ENCODE measurements at places on chromosomes 11 and 22.

GRCh38 chr11:34619062-34619516 lies 1.8 kb upstream of the EHF start:
- no peak for DNase-seq

DNA sequence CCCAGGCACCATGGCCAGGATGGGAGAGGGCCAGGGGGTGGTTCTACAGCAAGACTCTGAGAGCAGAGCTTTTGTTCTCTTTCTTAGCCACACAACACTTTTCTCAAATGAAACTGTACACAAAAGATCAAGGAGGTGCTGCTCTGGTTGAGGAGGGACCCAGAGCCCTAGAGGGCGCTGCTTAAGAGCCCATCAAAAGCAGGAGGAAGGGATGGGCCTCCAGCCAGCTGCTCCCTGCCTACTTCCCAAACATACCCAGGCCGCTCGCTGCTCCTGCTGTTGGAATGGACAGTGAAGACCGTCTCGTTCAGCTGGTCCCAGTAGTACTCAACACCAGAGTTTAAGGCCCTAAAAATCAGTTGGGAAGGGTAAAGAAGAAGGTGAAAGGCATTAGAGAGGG lies 18.4 kb upstream of the CHRM4 start:
- DNase-seq: no peak

DNA sequence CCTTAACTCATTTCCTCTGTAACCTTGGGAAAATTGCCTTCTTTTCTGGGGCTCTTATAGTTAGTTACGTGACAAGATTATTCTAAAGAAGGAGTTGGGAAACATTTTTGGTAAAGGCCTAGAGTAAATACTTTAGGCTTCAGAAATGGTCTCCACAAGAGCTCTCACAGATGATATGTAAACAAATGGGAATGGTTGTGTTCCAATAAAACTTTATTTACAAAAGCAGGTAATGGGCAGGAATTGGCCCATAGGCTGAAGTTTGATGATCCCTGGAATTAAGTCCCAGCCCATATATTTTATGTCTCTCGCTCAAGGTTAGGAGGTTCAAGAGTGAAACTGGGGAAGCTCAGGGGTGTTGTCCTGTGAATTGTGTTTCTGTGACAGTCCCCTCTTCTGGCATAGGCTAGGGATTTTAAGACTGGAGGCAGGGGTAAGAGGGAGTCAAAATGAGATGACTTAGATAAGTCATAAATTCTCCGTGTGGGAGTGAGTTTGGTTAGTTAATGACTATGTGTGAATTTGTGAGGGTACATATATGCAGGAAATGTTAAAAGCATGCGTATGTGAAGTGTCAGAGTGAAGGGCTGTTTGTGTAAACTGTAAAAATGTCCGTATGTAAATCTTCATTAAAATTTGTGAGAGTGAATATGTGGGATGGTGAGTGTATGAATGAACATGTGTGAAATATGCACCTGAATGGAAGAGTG lies 7.4 kb upstream of the OR52B4 start:
- no peak for DNase-seq

DNA sequence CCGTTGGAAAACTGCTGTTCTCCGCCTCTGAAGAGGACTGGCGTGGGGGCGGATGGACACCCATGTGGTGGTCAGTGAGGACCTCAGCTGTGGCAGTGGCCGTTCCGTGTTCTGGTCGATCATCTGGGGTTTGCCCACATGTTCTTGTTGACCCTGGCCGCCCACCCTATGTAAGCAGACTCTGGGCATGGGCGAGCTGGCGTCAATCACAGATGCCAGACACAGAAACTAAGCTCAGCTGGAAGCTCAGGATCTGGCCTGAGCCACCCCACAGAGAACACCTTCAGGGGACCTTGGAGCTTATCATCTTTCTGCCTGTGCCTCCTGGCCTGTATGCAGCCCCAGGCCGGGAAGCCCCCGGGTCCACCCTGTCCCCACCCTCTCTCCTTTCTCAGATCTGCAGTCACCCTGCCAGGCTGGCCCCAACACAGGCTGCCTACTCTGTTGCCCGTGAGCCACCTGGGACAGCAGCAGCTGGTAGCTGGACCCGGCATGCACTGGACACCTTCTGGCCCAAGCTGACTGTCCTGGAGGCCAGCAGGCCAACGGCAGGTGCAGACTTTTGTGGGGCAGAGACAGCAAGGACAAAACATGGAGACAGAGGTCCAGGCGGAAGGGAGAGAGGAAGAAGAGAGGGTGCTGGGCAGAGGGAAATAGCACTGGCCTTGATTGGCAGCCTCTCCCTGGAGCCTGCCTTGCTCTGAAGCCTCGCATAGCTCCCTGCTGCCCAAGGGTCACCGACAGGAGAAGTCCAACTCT lies 91.5 kb downstream of the PHF21B start:
- no peak for DNase-seq

GRCh38 chr11:108680271-108680670 lies 15.4 kb downstream of the DDX10 start:
- DNase-seq: no peak

DNA sequence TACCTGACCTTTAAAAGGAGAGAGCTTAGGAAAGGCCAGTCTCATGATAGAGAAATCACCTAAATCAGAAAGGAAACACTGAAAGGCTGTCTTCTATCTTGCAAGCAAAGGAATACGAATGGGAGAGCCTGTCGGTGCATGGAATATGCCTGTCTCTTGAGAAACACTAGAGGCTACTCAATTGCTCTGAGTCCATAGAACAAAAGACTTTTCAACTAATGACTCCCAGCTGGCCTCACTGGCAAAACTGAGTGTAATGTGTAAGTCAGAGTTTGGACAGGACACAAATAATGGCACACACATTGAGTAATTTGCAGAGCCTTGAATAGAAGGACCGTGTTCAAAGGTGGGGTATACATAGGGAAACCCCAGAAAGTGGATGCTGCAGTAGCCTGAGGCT lies 171.0 kb upstream of the ARHGAP20 start:
- no peak for DNase-seq

GRCh38 chr22:26021516-26021915 lies 147.7 kb upstream of the SEZ6L start:
- DNase-seq: no peak

DNA sequence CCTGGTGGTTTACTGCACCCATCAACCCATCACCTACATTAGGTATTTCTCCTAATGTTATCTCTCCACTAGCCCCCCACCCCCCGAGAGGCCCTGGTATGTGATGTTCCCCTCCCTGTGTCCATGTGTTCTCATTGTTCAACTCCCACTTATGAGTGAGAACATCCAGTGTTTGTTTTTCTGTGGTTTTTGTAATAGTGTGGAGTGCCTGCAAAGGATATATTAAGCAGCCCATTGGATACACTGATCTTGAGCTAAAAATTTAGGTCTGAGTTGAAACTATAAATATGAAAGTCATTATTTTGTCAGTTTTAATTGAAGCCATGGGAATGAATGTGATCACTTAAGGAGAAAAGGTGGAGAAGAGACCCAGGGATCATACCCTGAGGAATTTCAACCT lies 23.0 kb downstream of the MRPL48 start:
- no peak for DNase-seq

- no peak for DNase-seq
Measured at GRCh38 chr11:2135018-2135569, 4.1 kb downstream of the IGF2 start.

- no peak for DNase-seq
Measured at GRCh38 chr11:119120639-119121007, 757 bp upstream of the HINFP start.

DNA sequence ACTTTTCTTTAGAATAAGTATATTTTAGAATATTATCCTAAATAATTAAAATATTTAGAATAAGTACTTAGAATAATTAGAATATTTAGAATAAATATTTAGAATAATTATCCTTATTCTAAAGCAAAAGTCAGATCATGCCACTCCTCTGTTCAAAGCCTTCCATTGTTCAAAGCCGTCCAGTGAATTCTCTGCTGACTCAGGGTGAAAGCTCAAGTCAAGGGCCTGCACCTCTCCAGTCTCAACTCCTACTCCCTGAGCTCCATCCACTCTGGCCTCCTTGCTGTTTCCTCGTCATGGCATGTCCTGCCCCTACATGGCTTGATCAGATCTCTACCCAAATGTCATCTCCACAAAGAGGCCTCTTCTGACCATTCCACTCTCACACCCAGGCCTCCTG lies 30.0 kb downstream of the PLEKHA7 start:
- DNase-seq: no peak

GRCh38 chr11:107777110-107777509 lies 65.3 kb upstream of the SLN start:
- DNase-seq: no peak

GRCh38 chr11:115391160-115391559 lies 113.1 kb downstream of the CADM1 start:
- no peak for DNase-seq

DNA sequence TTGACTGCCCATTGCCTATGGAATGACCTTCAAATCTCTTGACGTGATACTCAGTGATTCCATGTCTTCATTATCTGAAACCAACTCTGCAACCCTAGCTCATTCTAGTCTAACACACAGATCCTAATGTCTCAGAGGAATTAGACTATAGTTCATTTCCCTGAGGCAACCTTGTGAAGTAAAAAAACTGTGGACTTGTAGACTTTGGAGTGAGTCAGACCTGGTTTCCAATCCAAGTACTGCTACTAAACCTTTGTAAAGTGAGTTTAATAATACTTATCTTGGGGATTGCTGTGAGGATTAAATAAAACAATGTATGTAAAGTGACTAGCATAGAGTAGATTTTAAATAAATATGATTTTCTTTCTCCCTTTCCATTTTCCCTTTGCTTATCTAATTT lies 226.1 kb downstream of the BLID start:
- DNase-seq: no peak

GRCh38 chr11:69292221-69292648 lies 1.7 kb upstream of the MYEOV start:
- DNase-seq: no peak

- no peak for DNase-seq
Measured at GRCh38 chr11:17699147-17700114, 19.9 kb upstream of the MYOD1 start.

- no peak for DNase-seq
Measured at GRCh38 chr11:123180574-123180973, 14.5 kb downstream of the CLMP start.

DNA sequence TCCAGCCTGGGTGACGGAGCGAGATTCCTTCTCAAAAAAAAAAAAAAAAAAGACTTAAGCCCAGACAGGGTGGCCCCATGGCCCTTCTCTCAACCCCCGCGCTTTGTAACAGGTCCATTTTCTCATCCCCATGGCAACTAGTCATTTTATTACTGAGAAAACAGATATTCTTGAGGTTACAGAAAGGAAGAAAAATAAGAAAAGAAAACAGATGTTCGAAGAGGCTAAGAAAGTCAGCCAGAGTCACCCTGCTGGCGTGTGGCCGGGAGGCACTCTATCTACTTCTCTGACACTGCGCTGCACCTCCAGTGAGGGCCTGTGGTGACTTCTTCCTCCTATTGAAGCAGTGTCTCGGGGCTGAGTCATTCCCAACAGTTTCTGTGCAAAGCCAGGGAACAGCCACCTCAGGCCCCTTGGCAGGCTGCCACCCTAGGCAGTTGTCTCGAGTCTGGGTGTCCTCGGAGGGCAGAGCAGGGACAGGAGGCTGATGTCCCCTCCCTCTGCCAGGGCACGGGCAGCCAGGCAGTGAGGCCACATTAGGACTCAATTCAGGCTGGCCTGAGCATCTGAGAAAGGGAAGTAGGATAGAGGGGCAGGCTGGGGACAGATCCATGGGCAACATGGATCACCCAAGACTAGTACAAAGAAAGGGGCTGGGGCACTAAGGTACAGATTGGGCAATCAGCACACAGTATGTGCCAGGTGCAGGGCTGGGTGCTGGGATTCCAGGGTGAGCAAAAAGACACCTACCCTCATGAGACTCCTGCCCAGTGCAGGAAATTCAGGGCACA lies 16.4 kb upstream of the SYVN1 start:
- DNase-seq: no peak

GRCh38 chr22:47057916-47058585 lies 295.6 kb downstream of the TBC1D22A start:
- DNase-seq: no peak

DNA sequence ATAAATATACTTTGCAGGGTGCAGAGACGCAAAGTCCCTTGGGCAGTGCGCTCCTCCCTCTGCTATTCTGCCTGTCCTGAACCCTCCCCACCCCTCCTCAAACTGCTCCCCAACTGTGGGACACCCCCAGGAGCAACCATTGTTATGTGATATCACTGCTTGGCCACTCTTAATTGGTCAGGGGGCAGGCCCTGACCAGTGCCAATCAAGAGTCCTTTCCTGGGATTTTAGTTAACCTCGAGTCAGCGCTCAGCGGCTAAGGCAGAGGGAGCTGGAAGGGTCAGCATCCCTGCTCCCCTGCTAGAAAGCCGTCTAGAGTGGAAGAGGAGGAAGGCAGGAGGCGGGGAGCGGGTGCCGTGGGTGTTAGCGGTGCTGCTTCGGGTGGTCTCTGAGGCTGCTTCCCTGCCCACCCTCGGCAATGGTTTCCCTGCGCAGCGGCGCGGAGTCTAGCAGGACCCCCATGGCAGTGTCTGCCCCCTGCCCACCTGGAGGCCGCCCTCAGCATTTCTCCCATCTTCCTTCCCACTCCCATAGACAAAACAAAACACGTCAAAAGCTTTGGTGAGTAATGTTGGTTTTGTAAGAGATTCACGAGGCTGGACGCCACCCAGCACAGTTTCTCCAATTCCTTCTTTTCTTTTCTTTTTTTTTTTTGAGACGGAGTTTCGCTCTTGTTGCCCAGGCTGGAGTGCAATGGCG lies 38.4 kb upstream of the A4GALT start:
- DNase-seq: no peak

- DNase-seq: no peak
Measured at GRCh38 chr22:32570501-32570900, 95.9 kb downstream of the FBXO7 start.

GRCh38 chr11:12377106-12377823 lies at the start of gene PARVA:
TSS of gene PARVA (plus strand) at chr11:12377571. CDS start at chr11:12377648, 77 bp downstream.
- no peak for DNase-seq

GRCh38 chr11:69065147-69065710 lies 16.5 kb downstream of the TPCN2 start:
- DNase-seq: no peak

GRCh38 chr22:47376901-47377505 lies 614.6 kb downstream of the TBC1D22A start:
- DNase-seq: no peak

DNA sequence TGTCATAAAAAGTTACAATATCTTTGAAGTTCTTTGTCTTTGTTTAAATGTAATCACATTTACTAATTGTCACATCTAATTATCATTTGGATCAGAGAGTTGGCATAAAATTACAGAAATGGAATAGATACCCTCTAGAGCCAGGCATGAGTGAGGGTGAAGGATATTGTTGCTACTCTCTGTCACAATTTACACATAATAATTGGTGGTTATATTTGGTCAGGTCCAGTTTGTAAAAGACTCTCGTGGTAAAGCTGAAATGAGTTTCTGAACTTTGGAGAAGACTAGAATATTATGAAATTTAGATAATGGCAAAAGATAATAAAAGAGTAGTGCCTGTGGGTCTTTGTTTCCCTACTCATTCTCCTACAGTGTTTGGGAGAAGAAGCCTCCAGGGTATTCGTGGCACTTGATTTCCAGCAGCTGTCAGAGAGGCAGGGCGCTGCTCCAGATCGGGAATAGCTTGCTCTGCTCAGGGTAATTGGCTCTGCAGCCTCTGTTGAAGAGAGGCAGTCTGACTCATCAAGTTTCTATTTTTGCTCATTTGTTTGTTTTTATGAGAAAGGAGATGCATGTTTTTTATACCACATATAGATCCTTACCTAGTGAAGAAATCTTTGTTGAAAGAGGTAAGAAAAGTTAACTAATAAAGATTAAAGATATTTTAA lies 349.9 kb downstream of the CNTN5 start:
- no peak for DNase-seq
